ENCODE measurements at places on chromosomes 5 and 9.

- DNase-seq, result no peak
These were observed 156.1 kb upstream of the ERCC6L2 start for GRCh38 chr9:95719354-95719753.

- no peak for DNase-seq
These were observed 219.5 kb downstream of the TMEM161B start for GRCh38 chr5:88049156-88049555.

GRCh38 chr9:18350036-18350435 is 123.9 kb upstream of the ADAMTSL1 start:
- no peak for DNase-seq

- DNase-seq, result no peak
These were observed 411.6 kb upstream of the PTGER4 start for GRCh38 chr5:40268088-40268487.

GRCh38 chr9:99184110-99184474 is 37.6 kb downstream of the ALG2 start:
- no peak for DNase-seq

GRCh38 chr5:17150531-17150930 is 66.9 kb upstream of the BASP1 start:
- no peak for DNase-seq

- DNase-seq, result no peak
These were observed 119.2 kb upstream of the ABCA1 start for GRCh38 chr9:105046907-105047741.

- no peak for DNase-seq
These were observed 1.5 kb downstream of the MAMDC4 start for GRCh38 chr9:136853596-136854112.

DNA sequence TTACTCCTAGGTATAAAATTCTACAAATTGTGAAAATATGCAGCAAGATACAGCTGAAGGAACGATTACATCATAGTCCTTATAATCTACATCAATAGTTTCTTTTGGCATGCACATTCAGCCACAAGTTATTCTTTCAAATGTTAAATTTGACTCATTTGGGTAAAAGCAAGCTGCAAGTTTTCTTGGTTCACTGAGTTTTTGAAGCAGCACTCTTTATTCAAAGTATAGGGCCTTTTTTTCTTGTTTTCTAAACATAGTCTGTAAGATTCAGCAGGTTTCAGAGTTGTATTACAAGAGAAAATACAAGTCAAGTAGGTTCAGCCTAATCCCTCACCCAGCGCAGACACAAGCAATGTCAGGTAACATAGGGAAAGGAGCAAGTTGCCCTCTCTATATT is 981.5 kb downstream of the PTPRD start:
- no peak for DNase-seq

DNA sequence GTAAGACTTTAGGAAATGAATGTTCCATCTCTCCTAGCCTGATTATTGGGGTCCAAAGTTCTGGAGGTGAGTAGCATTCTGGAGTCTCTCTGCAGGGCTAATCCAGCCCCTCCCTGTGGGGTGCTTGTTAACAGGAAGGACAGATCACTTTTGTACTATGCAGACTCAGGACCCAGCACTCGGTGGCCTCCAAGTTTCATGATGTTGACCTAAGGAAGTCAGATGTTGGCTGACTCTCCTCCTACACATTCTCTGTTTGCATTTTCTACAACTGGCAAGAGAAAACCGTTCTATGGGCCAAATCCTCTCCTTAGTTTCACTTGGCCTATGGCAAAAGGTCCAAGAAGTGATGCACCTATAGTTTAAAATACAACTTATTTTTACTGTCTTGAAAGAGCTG is 5.5 kb upstream of the PDE8B start:
- no peak for DNase-seq

- DNase-seq, result no peak
These were observed 10.6 kb upstream of the NNT start for GRCh38 chr5:43592363-43592762.

DNA sequence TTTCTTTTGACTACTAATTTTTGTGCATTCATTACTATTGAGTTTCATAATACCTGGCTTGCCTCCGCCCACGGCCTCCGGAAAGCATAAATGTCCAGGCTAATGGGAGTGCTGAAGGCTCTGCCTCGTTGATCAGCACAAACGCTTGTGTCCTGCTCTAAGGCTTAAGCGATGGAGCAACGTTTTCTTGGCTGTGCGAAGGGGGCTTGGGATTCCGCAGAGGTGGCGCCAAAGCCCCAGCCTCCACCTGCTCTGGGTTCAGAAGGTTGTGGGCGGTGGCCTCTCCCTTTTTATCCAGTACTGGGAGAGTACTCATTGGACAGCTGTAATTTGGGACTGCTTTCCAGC is 19.7 kb downstream of the ANXA2R start:
- DNase-seq, result no peak

DNA sequence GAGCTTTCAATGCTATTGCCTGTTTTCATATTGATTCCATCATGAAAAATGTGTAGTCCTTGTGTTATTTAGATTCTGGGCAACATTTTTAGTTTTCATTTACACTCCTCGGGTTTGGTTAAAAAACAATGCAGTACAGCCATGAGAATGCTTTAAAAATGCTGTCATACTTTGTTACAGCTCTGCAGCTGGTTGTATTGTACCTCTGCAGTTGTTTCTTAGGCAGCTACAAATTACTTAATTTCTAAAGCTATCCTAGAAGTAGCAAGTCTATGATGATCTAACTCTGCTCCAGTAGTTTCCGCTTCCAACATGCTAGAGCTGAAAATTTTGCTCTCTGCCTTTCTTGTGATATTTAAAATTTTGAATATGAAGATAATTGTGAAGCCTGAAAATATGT is 20.2 kb downstream of the SNX18 start:
- peak; percentile 51 for DNase-seq

DNA sequence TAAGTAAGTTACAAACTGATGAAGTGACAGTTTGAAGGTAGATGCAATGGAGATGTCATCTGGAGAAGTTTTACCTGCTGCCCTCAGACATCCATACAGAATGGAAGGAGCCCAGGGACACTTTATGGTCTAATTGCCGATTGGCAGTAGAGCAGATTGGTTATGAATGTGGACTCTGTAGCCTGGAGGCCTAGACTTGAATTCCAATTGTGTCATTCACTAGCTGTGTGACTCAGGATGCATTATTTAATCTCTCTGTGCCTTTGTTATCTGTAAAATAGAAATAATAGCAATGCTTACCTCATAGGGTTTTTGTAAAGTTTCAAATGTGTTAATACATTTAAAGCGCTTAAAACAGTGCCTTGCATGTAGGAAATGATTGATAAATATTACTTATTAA is 5.2 kb upstream of the TCERG1 start:
- no peak for DNase-seq

DNA sequence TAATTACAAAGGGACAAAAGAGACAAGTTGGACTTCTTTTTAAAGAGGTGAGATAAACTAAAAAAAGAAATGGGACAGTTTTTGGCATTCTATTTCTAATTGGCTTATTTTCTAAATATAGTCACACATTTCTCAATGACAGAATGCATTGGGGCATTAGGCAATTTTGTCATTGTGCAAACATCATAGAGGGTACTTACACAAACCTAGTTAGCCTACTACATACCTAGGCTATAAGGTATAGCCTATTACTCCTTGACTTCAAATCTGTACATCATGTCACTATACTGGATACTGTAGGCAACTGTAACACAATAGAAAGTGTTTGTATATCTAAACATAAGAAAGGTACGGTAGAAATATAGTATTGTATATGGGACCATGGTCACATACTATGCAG is 56.1 kb downstream of the LSM11 start:
- no peak for DNase-seq

- DNase-seq, result no peak
These were observed 203.5 kb downstream of the DMRTA1 start for GRCh38 chr9:22650145-22650544.

- peak; percentile 66 for DNase-seq
These were observed 131.4 kb downstream of the TMEM174 start for GRCh38 chr5:73304381-73304780.

DNA sequence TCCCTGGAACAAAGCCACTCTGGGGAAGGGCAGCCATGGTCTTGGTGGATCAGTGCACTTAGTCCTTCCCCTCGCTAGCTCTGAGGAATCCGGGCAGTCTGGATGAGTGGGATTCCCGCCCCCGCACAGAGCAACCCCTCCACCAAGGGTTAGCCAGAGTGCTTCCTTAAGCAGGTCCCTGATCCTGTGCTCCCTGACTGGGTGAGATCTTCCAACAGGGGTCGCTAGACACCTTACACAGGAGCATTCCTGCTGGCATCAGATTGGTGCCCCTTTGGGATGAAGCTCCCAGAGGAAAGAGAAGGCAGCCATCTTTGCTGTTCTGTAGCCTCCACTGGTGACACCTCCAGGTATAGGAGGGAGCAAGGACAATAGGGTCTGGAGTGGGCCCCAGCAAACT is 228.8 kb downstream of the AP3B1 start:
- no peak for DNase-seq

DNA sequence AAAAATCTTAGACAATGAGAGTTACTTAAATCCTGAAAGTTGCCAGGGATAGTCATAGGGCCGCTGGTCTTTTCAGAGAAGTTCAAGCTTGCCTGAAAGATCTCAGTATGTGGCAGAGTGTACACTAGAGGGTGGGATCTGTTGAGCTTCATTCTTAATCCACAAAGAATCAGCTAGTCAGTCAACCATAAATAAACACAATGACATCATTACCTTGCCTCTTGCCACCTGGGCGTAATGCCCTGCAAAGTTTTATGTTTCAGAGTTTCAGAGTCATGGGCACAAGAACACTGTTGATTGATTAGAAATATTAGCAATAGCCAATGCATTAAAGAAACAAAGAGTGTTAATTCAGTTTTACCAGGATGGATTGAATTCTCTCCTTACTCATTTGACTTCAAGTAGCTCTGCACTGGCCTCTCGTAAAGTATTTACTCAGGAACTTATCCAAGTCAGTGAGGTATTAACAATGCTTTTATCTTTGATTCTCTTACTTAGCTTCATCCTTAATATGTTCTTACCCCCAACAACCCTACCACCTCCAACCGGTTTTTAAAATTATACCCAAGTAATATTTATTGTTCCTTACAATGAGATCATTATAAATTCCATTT is 14.3 kb upstream of the ANXA1 start:
- no peak for DNase-seq

DNA sequence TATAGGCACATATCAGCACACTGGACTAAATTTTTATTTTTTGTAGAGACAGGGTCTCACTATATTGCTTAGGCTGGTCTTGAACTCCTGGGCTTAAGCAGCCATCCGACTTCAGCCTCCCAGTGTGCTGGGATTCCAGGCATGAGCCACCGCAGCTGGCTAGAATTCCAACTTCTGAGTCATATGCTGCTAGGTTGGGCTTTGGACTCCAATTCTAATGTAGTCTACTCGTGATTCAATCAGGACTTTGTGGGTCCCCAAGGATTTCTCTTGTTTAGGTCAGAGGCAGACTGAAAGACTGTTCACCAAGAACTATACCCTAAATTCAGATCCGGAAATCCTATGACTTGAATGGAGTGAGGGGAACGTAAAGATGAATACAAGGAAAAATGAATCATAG is 68.2 kb upstream of the CHD1 start:
- peak; percentile 39 for DNase-seq

GRCh38 chr5:6201631-6202030 is 176.7 kb downstream of the MED10 start:
- DNase-seq, result peak; percentile 35

- DNase-seq, result peak; percentile 35
These were observed 12.4 kb upstream of the TMC1 start for GRCh38 chr9:72509053-72509452.

DNA sequence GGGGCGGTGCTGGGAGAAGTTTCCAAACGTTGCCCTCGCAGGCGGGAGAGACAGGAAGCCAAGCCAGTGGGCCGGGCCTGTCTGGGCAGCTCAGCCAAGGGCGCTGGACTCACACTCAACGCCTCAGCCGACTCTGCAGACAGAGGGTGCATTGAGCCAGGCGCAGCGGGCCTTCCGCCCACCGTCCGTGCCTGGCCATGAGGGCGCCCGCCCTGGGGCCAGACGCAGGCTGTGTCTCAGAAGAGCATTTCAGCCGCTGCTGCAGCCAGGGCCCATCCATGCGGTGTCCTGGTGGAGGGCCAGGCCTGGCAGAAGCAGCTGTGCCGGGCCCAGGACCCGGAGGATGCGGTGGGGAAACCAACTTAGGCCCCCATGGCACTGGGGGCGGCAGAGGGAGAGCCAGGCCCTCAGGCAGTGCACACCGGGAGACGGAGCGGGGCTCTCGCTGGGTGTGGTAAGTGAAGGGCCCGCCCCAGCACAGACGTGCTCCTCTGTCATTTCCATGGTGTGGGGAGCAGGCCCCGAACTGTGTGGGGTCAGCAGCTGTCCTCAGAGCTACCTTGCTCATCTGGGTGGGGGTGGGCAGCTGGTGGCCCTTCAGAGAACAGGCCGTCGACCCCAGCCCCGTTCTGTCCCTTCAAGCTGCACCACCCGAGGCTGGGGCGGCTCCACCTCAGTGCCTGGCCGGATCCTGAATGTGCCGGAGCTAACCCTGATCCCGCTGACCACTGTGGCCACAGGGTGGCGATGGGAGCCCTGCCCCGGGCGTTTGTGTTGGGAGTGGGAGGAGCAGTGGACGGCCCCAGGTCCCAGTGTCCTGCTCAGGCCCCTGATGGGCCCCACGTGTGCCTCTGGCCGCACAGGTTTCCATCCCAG is 18.0 kb downstream of the DNLZ start:
- peak; percentile 81 for DNase-seq

DNA sequence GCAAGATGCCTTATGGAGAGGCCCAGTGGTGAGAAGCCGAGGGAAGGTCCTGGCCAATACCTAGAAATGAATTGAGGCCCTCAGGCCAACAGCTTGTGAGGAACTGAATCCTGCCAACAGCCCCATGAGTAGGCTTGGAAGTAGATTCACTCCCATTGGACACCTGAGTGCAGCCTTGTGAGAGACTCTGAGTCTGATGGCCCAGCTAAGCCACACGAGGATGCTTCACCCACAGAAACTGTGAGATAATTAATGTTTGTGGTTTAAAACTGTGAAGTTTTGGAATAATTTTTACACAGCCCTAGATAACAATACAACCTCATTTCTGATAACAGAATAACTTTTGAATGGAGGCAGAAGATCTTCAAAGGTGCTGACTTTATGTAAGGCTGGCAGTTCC is 65.9 kb upstream of the DAP start:
- no peak for DNase-seq

GRCh38 chr9:14198841-14199455 is 115.0 kb downstream of the NFIB start:
- DNase-seq, result peak; percentile 61
